ENCODE measurements at places on chromosomes 16 and 17.

DNA sequence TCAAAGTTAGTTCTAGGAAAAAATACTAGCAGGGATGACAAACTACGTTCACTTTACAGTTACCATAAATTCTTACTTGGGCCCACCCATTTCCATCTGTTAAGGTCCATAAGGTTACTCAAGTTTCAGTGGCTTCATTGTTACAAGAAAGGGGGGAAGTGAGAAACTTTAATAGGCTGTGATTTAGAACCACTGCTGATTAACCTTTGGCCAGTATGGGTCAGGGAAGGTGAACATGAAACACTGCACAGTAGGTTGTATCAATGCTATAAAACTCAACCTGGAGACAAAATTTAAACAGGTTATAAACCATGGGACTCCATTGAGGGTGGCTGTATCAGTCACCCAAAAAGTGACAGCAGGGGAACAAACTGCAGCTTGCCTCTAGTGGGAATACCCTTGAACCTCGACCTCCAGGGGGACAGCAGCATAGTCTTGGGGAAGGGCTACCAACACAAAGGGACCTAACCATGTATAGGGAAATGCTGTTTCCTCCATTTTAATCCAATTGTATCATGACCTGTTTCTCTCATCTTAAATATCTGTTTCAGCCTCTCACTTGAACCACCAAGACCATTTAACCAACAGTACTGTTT is 10.4 kb downstream of the PTRH2 start:
- H3K36me3 ChIP-seq, result peaks cover 60% of the 10 kb centered on the region
- no peak overlapping the region for H3K4me3 ChIP-seq
- no peaks in the 10 kb centered on the region for H3K27me3 ChIP-seq
- no peak for DNase-seq
- peak overlapping the region; percentile 2 for H3K27ac ChIP-seq
- H3K4me1 ChIP-seq, result peaks cover 41% of the 10 kb centered on the region

DNA sequence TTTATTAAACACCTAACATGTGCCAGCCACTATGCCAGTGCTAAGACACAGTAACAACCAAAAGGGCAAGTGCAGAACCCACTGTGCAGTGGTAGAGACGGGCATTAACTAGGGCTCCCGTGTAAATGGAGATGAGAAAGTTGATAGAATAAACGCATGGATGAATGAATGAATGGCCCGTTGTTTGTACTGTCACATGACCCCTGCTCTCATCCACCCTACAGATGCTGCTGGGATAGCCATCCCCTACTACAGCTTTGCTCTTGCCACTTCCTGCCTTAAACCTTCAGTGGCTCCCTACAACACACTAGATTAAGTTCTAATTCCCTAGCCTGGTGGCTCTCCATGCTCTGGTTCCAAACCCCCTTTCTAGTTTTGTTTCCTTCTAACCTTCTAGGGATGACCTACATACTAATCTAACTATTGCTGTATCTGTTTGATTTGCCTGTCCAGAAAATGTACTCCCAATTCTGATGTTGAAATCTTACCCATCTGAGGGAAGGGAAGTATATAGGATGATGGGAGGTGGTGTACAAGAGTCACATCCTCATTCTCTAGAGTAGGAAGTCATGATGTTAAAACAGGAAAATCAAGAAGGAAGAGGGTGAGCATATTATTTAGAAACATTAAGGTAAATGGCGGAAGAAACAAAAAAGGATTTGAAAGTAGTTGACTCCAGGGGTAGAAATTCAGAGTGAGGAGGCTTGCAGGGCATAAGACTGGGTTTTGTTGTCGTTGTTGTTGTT is 11.4 kb upstream of the TNRC6C start:
- H3K4me1 ChIP-seq, result no peaks in the 10 kb centered on the region
- no peak overlapping the region for H3K27ac ChIP-seq
- DNase-seq, result no peak
- no peak overlapping the region for H3K4me3 ChIP-seq
- H3K27me3 ChIP-seq, result peaks cover 27% of the 10 kb centered on the region

GRCh38 chr17:28194382-28194781 is 124.6 kb upstream of the TMEM97 start:
- peaks cover 12% of the 10 kb centered on the region for H3K36me3 ChIP-seq
- H3K4me3 ChIP-seq, result no peak overlapping the region
- H3K27me3 ChIP-seq, result no peaks in the 10 kb centered on the region
- H3K27ac ChIP-seq, result no peak overlapping the region

DNA sequence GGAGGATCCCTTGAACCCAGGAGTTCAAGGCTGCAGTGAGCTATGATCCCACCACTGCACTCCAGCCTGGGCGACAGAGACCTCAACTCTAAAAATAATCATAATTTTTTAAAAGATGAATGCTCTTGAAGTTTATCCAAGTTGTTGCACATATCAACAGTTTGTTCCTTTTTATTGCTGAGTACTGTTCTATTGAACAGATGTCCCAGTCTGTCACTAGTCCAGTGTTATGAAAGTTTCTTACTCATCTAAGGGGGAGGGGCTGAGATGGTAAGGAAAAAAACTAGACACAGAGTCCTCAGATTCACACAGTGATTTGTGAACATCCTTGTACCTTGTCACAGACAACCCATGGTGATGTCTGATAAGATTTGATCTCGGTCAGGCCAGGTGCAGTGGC is 3.9 kb downstream of the ACAP1 start:
- no peak for DNase-seq
- H3K27ac ChIP-seq, result no peak overlapping the region
- H3K4me1 ChIP-seq, result peaks cover 42% of the 10 kb centered on the region
- peaks cover 28% of the 10 kb centered on the region for H3K36me3 ChIP-seq
- H3K27me3 ChIP-seq, result no peaks in the 10 kb centered on the region

DNA sequence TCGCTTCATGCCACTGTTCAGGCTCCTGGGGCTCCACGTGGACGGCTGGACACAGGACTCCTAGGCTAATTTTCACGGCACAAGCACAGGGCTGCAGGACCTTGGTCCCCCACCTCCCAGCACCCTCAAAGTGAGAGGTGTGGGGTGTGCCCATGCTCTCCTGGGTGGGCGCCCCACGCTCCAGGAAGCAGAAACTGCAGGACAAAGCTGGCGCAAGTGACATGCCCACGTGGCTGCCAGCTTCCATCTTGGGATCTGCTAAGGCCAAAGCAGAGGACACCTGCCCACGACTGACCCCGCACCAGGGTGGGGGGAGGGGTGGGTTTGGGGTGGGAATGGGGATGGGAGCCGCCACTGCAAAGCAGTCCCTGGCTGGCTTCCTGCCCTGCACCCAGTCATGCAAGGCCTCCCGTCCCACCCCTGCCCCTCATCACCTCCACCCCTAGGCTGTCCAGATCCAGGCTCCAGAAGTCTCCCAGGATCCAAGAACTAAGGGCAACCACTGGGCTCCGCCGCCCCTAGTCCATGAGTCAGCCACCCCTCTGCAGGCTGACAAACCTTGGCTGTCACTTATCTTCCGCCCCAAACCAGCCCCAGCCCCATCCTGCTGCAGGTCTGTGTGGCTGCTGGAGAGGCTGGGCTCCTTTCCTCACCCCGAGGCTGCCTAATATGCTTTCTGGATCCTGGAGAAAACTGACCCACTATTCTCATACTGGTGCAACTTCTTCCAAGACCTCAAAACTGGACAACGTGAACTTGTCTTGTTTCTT is 11.1 kb downstream of the USP6 start:
- H3K27ac ChIP-seq, result no peak overlapping the region
- no peak for DNase-seq
- H3K4me1 ChIP-seq, result no peaks in the 10 kb centered on the region
- H3K4me3 ChIP-seq, result no peak overlapping the region
- H3K27me3 ChIP-seq, result peaks cover 9% of the 10 kb centered on the region

- H3K36me3 ChIP-seq, result peaks cover 15% of the 10 kb centered on the region
- H3K4me1 ChIP-seq, result peaks cover 26% of the 10 kb centered on the region
- no peak for DNase-seq
- peak overlapping the region; percentile 99 for H3K4me3 ChIP-seq
Observed at GRCh38 chr16:89969741-89970410, 21.3 kb downstream of the DEF8 start.

GRCh38 chr17:8153957-8154607 is 1.9 kb upstream of the PER1 start:
- H3K27me3 ChIP-seq, result no peaks in the 10 kb centered on the region
- H3K4me3 ChIP-seq, result no peak overlapping the region
- H3K27ac ChIP-seq, result peak overlapping the region; percentile 93
- peaks cover 8% of the 10 kb centered on the region for H3K36me3 ChIP-seq

GRCh38 chr17:3773511-3773910 is 27.5 kb downstream of the ITGAE start:
- no peak overlapping the region for H3K27ac ChIP-seq
- no peak overlapping the region for H3K4me3 ChIP-seq
- H3K4me1 ChIP-seq, result peaks cover 15% of the 10 kb centered on the region

DNA sequence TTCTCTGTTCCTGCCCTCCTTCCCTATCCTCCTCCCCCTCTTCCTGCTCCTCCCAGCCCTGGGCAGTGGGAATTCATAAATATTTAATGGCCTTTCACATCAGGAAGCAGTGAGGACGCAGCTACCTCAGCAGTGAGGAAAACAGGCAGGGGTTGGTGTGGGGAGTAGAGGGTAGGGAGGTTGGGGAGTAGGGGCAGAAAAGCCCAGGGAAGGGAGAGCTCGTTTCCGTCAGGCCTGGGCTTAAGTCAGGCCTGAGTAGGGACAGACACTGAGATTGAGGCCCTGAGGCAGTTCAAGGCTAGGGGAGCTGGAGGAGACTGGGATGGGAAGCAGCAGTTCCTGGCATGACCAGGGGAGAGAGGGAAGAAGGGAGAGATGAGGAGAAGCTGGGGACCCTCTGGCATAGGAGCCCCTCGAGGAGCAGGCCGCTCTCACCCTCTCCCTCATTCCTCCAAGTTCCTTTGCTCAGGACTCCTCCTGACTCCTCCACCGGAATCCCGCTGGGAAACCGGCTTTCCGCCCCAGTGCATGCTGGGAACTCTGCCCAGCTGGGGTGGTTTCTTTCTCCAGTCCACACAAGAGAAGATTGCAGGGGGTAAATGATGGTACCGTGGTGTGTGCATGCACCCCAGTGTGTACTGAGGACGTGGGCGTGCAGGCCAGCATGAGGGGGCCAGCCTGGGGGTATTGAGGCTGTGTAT is 6.2 kb downstream of the SAMD14 start:
- H3K4me3 ChIP-seq, result no peak overlapping the region
- H3K27ac ChIP-seq, result no peak overlapping the region
- no peak for DNase-seq
- peaks cover 13% of the 10 kb centered on the region for H3K4me1 ChIP-seq

DNA sequence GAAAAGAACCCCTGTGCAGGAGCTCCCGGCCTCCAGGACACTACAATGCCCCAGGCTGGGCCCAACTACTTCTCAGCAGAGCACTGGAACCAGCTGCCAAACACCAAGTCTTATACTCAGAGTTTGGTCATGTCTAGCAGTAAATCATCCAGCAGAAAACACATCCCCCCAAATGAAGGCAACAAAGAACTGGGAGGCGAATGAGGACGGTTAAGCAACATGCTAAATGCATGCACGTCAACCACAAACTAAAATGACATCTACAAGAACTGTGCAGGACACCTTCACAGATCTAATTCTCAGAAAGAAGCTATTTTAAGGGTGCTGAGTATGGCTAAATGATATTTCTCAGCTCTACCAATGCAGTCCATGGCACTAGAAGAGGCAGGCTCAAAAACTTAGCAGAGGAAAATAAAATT is 7.6 kb upstream of the IRX5 start:
- DNase-seq, result no peak
- peaks cover 38% of the 10 kb centered on the region for H3K27me3 ChIP-seq
- H3K36me3 ChIP-seq, result peaks cover 1% of the 10 kb centered on the region
- peaks cover 11% of the 10 kb centered on the region for H3K4me1 ChIP-seq
- H3K27ac ChIP-seq, result no peak overlapping the region

DNA sequence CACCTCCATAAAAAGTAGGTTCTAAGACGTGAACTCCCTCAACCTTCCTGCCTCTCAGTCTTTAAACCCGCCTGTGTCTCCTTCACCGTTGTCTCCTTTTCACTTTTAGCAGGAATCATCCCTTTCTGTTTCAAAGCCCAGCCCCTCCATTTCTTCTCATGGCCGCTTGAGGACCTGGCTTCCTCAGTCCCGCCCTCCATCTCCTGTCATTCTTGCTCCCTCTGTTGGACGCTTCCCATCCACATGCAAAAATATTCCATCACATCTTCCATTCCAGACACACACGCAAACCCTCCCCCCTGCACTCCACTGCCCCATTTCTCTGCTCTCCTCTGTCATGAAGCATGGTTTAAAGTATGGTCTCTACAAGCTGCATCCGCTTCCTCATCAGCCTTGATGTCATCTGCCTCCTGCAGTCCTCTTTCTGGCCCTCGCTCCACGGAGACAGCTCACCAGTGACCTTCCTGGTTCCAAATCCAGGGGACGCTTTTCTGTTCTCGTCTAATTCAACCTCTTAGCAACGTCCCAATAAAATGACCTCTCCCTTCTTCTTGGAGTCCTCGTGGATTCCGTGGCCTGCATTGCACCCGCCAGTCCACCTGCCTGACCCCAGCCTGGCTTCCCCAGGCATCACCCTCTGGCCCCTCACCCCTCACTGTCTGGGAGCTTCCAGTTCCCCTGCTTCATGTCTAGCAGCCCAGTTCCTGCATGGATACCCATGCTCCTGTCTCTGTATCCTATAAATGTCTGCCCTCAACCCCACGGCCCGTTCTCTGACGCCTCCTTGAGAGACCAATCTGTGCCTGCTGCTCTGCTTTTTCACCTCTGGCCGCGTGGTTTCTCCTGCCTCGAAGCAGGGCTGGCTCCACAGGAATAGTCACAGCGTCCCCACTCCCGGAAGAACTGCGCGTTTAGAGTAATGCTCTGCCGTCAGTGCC is 26.2 kb downstream of the ANKRD40 start:
- peaks cover 7% of the 10 kb centered on the region for H3K4me1 ChIP-seq
- no peak overlapping the region for H3K27ac ChIP-seq
- H3K4me3 ChIP-seq, result no peak overlapping the region
- peaks cover 17% of the 10 kb centered on the region for H3K27me3 ChIP-seq
- H3K36me3 ChIP-seq, result no peaks in the 10 kb centered on the region
- no peak for DNase-seq

DNA sequence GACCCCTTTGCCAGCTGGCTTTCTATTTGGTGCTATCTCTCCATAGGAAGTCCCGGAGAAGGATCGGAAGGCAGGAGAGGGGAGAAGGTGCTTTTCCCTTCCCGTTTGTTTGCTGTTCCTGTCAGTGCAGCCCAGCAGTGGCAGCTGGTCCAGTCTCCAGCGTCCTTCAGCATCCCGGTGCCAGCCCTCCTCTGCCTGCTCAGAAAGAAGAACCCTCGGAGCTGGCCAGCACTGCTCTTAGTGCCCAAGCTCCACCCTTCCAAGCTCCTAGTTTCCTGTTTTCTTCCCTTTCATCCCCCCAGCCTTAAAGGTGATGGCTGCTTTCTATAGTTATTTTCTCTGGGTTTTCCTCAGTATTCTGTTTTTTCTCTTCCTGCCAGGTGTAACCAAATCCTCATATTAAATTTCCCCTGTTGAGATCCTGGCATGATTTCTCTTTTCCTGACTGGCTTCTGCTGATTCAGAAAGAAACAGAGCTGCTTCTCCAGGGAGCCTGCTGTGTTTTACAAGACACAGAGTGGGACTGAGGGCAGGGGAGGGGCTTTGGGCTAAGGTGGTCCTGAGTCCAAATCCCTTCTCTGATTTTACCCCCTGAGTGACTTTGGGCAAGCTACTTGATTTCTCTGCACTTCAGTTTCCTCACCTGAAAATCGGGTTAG is 186.8 kb downstream of the COPRS start:
- H3K36me3 ChIP-seq, result no peaks in the 10 kb centered on the region
- no peak overlapping the region for H3K27ac ChIP-seq
